ENCODE measurements at places on chromosomes 16 and 17.

GRCh38 chr17:80693511-80693910, 148.9 kb downstream of the RPTOR start:
- no peak for DNase-seq

GRCh38 chr16:13453938-13454553, 465.9 kb upstream of the ERCC4 start:
- no peak for DNase-seq

GRCh38 chr17:16929035-16929680, 42.8 kb downstream of the TNFRSF13B start:
- DNase-seq: no peak

DNA sequence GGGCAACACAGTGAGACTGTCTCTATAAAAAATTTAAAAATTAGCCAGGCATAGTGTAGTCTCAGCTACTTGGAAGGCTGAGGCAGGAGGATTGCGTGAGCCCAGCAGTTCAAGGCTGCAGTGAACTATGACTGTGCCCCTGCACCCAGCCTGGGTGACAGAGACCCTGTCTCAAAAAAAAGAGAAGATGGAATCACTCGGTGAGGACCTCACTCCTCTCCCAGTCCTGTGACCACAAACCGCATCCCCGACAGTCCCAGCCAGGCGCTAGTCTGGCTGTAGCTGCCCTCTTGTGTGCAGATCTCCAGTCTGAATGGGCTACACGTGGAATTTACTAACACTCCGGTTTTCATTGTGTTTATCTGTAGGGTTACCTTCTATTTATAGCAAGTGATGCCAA, 11.1 kb downstream of the DEXI start:
- no peak for DNase-seq

DNA sequence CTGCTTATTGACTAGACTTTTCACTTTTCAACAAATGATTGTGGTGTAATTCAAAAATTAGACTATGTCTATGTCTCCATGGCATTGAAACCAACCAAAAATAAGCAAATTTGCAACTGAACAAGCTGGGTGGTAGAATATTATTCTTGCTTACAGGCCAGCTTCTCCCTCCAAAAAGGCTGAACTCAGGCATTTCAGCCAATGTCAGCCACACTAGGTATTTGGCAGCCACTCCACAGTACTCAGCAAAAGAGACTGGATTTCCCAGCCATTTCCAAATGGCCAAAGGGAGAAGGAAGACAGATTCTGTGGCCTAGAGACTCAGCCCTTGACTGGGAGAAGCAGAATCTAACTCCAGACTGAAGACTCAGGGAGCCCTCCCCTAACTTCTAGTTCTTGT, 121.8 kb upstream of the IRX5 start:
- DNase-seq: no peak

DNA sequence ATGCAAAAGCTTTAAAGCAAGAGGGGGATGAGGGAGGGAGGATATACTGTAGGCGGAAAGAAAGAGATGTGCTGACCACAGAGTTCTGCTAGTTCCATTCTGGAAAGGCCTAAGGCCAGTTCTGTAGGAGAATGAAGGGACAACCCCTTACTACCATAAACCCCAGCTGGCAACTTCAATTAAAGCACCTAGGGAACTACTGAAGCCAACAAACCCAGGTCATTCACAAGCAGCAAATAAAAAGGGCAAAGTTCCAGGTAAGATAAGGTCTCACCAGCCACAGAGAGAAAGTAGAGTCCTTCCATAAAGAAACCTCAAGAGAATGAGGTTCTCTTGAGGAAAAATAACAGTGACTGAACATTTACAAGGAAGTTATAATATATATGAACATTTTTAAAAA, 12.8 kb downstream of the TERF2 start:
- no peak for DNase-seq

DNA sequence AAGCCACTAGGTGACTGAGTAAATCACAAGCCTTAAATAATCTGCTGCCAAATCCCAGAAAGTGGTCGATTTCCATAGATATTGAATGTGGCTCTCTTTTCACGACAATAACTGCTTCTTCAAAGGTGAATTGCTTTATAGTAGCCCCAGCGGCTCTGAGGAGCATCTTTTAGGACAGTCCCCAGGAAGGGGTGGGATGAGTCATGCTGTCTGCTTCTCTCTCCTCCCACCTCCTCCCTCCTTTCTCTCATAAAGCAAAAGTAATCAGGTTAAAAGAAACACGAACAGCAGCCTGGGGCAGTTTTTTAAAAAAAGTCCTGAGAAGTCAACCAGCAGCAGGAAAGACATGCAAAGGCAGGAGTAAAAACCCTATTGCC, 1.8 kb downstream of the KIAA0513 start:
- peak; percentile 43 for DNase-seq

DNA sequence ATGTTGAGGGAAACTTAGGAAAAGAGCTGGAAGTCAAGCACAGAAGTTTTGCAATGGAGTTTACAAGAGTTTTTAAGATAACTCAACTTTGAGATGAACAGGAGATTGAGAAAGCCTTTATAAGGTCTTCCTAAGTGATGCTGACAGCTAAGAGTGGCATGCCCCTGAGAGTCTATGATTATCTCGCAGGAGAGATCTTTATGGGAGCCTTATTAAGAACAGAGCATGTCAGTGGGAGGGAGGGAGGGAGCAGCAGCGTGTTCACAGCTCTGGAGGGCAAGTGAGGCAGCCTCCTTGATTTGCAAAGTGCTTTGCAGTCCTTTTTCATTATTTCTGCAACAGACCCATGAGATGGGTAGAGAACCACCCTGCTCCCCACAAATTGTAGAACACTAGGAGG, 30.7 kb downstream of the GNAO1 start:
- DNase-seq: no peak

GRCh38 chr17:67043283-67043682, 1.1 kb upstream of the CACNG1 start:
- DNase-seq: no peak

DNA sequence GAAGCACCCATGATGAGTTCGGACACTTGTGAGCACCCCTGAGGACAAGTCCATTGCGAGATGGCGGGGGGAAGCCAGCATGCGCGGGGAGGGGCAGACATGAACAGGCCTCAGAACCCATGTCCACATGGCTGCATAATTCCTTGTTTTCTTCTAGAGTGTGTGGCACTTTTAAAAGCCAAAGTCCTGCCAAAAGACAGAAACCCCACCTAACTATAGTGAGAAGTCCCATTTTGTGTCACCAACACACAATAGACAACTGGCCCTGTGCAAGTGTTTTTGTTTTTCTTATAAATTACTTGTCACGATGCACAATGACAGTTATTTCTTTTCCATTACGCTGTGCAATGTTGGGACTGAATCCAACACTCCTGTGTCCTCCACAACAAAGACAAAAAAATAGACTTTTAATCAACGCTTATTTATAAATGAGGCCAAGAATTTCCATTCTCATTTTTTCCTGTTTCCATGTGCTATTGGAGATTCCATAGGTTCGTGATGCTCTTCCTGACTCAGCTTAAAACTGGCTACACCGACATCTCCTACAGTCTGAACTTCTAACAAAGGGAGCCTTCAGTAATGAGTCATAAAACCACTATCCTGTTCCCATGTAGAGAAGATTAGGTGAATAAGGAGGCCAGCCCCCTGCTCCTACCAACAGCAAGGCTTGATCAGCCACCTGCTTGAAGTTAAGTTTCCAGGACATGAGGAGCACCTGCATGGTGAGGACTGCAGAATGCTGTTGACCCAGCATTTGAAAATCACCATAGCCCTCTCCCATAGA, 98.9 kb downstream of the ZNF423 start:
- no peak for DNase-seq

DNA sequence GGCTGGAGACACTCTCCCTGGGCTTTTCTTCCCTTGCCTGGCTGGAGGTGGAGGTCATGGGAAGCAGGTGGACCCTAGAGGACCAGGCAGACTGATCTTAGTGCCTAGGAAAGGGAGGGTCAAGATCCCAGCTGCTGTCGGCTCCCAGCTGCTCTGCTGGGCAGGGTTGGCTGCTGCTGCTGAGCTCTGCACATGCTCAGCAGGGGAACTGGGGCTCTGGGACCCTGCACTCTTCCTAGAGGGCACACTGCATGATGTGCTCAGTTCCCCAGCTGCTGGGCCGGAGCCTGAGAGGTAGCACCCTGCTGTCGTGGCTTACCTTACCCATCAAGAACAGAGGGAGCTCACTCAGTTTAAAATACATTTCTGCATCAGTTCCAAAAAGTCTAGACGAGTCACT, 34.3 kb downstream of the VAC14 start:
- no peak for DNase-seq

DNA sequence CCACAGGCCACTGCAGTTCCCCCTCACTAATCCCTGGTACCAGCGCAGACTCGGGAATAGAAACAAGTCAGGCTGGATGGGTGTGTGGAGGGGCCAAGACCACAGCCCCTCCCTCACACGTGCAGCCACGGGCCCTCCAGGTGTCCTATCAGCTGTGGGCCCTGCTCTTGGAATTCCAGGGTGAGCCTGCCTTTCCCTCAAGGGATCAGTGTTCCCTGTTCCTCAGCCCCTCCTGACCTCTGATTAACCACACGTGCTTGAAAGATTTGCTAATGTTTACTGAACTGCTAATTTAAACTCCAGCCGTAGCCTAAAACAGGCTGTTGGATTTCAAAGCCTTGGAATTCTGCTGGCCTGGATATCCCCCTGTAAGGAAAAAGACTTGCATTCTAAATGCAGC, 146.4 kb downstream of the SOCS1 start:
- no peak for DNase-seq

GRCh38 chr17:69103557-69104233, 38.0 kb downstream of the ABCA6 start:
- no peak for DNase-seq

DNA sequence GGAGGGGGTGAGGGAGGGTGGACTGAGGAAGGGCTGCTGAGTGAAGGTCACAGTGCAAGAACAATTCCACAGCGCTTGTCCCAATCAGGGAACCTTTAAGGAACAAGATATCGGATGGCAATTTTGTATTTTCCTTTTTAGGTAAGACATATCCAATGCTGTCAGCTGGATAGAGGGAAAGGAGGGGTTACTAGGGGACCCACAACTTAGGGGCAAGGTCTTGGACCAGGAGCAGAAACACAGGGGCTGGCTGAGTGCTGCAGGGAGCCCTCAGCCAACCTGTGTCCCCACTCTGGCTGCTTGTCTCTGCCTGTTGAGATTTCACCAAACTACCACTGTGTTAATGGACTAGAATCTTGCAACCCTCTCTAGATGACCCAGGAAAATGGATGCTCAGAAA, 47.6 kb downstream of the AKAP1 start:
- no peak for DNase-seq

DNA sequence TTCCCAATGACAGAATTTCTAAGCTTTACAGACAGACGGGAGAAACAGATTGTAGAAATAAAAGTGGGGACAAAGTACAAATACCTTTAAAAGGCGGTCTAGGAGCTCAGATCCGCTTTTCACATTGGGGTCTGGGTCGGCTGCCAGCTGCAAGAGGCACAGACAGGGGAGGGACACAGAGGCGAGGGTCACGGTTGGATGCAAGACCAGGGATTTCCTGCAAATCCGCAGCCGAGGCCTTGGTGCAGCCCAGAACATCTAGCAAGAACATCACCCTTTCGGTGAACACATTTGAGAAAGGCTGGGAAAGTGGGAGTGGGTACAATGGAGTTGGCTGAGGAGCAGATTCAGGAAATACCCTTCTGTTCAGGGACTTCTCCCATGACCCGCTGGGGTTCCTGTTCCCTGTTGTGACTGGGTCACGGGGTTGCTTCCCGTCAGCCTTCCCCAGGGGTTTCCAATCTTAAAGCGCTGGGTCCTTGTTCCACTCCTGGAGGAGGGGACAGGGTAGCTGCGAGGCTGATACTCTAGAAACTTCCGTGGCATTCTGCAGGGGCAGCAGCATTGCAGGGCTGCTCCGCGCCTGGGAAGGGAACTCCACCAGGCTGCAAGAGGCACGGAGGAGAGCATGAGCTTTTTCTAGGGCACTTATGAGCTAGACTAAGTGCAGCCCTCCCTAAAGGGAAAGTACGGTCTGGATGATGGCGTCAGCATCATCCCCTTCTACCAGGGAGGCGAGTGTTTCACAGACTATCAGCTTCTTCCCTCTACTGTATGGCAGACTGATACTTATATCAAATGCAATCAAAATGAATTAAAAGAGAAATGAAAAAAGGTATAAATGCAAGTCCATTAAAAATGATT, 16.0 kb downstream of the VAC14 start:
- no peak for DNase-seq

DNA sequence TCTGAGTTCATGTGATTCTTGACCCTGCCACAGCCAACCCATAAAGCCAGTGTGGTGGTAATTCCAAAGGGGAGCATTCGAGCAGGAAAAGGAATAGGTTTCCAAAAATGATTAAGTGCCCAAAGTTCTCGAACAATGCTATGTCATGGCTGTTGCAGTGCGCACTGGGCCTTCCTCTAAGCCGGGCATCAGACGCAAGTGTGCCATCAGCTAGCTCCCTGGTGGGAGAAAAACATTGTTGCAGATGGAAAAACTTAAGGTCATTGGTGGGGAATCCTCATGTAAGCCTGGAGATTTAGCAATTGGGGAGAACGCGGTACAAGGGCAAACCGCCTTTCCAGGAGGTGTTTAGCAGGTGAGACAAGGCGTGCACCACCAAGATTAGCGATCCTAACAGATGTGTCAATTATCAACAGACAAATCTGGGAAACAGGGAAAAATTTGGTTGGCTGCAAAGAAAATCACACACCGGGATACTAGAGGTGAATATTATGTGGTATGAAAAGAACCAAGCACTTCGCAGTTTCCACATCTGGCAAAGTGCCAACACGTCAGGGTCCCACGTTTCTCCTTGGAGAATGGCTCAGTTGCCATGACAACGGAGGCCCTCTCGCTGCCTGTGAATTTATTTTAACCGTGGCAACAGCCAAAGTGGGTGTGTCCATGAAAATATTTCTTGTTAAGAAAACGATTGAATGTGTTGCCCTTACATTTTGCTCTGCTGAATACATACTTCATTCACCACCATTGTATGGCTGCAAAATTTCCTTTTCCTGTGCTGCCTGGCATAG, 118.5 kb upstream of the CACNG5 start:
- DNase-seq: no peak

DNA sequence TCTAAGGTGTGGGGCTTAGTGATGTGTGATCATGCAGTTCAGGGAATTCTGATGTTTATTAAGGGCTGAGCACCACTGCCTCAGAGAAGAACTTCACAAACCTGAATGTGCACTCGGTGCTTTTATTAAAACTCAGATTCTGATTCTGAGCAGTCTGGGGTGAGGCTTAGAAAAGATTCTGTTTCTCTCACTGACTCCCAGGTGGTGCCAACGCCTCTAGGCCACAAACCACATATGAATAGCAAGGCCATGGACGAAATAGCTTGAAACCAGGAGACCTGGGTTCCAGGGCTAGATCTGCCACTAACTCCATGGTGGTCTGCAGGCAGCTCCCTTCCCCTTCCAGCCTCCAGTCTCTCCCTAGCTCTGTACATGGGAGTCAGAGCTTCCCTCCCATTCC, 169.1 kb downstream of the HS3ST3B1 start:
- no peak for DNase-seq

- DNase-seq: no peak
These were observed 112.5 kb downstream of the SOCS1 start for GRCh38 chr16:11143372-11144035.

GRCh38 chr17:73938706-73939105, 264.8 kb upstream of the RPL38 start:
- DNase-seq: no peak

- DNase-seq: no peak
These were observed 58.9 kb downstream of the CYTH1 start for GRCh38 chr17:78723001-78723796.

Measured in stimulated activated CD8-positive, alpha-beta memory T cell treated with anti-CD3 and anti-CD28 coated beads, Interleukin-4, amount 100 ng/mL, for 4 hours (primary cell).